Fibroblast of skin of right biceps (primary cell): ENCODE measurements at places on chromosomes 7 and 10.
A peak's percentile ranks its signal among the peaks of the same experiment; 100 is the strongest.

- no peak for DNase-seq
Measured at GRCh38 chr10:15603446-15604011, 116.2 kb downstream of the ITGA8 start.

GRCh38 chr7:9083837-9084236, 650.4 kb downstream of the NXPH1 start:
- no peak for DNase-seq

- no peak for DNase-seq
Measured at GRCh38 chr7:139559364-139560105, 36.0 kb downstream of the CLEC2L start.

- DNase-seq, result no peak
Measured at GRCh38 chr10:123402656-123403055, 248.5 kb downstream of the BUB3 start.

DNA sequence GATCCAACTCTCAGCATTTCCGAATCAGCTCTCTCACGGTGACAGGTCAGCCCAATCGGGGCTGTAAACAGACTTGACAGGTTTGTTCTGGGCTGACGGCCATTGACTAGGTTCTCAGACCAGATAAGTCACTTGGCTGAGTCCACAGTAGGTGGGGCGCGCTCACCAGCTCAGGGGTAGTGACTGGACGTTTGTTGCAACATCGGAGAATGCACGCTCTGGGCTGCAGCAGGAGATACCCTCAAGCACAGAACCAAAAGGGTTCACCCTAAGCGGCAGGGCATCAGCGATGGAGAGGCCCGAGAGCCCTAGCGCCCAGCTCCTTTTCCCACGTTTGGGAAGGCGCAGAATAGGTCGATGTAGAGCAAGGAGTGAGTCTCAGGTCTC, 1.8 kb downstream of the KLLN start:
- peak; percentile 75 for DNase-seq

GRCh38 chr7:42236976-42237810, at the start of gene GLI3:
Gene GLI3 (minus strand): TSS chr7:42237209. CDS start chr7:42223253, 13,956 bp downstream.
- DNase-seq, result peak; percentile 96

DNA sequence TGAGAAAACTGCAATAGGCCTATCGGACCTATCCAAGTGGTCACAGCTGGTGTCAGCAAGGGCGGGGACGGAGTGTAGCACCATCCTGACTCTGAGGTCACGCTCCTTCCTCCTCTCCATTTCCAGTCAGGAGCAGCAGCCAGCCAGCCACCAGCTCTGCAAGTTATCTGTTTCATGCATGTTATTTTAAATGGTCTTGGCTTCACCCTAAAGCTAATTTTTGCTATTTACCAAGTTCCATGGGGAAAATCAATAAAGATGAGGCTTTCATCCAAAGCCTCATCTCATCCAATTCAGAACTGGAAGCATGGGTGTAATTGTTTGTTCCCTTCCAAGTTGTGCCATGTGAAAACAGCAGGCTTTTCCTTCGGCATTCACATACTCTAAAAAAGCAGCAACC, 49.3 kb downstream of the ICA1 start:
- DNase-seq, result no peak

- DNase-seq, result no peak
Measured at GRCh38 chr10:132132421-132132841, 54.3 kb upstream of the DPYSL4 start.

DNA sequence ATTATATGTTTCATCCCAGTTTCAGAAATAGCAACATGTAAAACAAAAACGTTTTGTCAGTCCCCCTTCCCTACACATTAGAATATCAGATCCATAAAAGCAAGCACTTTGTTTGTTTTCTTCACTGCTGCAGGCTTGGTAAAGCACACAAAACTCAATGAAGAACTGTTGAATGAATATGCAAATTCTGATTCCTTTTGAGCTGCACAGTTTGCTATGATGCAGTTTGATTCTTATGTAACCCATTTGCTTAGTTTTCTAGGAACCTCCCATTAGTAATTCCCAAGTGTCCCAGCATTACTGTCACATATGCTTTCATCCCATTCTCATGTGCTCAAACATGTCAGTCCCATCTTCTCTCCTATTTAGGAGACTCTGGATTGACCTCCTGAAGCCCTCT, 26.1 kb upstream of the CHCHD3 start:
- DNase-seq, result no peak

- DNase-seq, result no peak
Measured at GRCh38 chr7:114099337-114099736, 180.5 kb upstream of the PPP1R3A start.

DNA sequence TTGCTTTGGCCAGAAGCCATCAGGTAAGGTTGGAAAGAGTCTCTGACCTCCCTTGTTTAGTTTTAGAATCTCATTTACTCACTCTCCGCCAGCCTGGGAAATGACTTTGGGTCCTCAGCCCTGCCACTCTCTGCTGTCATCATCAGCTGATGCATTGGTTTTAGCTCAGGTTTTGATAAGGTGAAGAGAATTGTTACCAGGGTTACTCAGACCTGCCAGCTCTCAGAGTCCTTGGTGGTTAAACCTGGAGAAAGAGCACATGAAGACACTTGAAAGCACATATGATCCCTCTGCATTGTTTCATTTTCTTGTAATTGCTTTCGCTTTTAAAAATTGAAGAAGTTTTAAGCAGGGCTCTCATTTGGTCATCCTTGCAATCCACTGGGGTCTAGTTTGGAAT, 4.0 kb upstream of the CROT start:
- no peak for DNase-seq

DNA sequence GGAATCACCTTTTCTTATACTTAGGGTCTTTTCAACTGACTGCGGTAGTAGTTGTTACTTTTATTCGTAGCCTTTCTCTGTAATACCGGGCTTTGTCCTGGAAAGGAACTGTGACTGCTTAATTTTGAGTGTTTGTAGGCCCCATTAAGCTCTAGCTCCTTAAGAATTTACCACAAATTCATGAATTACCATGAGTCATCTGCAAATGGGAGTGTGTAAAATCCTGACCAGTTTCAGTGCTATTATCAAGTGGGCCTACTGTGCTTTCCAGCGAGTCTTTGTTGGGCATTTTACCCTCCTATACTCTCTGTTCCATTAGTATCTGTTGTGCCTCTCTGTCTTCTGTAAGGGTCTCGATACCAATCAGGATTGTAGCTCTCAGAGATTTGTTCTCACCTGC, 49.7 kb downstream of the ZMYND11 start:
- DNase-seq, result peak; percentile 65

GRCh38 chr10:131652438-131653139, 248.2 kb upstream of the PPP2R2D start:
- no peak for DNase-seq

GRCh38 chr7:71638108-71638507, 506.2 kb downstream of the GALNT17 start:
- DNase-seq, result no peak

DNA sequence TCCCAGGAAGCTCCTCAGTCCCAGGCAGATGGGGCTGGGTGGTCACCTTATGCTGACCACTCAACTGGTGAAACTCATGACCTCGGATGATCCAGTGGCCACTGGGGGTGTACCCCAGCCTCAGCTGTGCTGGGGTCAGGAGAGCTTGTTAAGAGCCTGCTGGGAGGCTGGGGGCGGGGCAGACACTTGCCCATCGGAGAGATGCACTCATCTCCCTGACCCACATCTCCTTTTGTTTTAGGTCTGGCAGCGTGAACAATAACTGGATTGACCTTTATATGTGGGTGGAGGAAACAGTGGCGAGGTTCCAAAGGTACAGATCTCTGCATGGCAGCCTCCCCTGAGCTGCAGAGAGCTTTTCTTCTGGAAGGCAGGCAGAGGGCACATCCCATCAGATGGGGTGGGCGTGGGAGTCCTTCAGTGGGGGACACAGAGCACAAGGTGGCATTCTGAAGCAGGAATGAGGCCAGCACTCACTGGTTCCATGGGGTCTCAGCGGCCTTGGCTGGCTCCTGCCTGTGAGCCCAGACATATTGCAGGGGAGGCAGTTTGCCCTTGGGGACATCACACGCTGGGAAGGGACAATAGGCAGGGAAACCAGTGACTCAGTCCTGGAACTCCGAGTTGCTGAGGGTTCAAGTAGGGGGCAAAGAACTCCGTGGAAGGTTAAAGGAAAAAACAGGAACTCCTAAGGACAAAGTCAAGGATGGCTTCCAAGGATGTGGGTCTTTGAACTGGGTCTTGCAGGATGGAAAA, 5.2 kb downstream of the ANTXRL start:
- no peak for DNase-seq

GRCh38 chr10:86804805-86805204, 48.4 kb downstream of the BMPR1A start:
- no peak for DNase-seq

DNA sequence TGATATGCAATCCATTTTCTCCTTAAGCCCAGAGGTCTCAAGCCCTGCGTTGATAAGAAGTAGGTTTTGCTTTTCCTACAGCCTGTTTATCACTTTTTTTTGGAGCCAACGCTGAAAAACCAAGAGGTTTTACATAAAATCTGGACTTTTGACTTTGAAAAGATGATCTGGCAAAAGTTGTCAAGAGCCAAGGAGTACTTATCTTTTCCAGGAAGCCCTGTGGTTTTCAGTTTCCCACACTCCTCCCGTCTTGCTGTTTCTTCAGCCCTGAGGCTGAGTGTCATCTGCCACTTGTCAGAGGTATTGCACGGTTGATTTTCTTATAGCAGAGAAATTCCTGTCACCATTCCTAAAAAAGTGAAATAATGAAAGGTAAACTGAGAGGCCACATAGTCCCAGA, 108.7 kb downstream of the TYW1 start:
- DNase-seq, result peak; percentile 2
